ENCODE measurements at places on chromosomes 1 and 21.

- no peak for DNase-seq
Measured at GRCh38 chr1:225691377-225691776, 38.5 kb upstream of the ENAH start.

GRCh38 chr1:22791831-22792347 lies 81.2 kb downstream of the EPHB2 start:
- DNase-seq: no peak

- DNase-seq: no peak
Measured at GRCh38 chr21:35035116-35035515, 14.0 kb downstream of the RUNX1 start.

DNA sequence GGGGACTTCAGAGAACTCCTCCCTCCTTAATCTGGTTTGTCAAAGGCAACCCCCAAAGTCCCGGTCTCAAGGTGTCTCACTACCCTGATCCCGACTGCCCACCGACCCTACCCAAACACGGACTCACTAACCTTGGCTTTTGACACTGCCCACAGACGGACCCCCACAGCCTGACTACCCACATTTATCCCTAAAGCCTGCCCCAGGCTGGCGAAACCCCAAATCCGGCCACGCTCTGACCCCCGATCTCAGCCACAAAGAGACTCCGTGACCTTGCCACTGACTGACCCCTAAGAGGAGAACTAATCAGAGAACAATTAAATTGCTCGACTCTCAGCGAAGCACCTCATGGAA lies 5.2 kb downstream of the ID3 start:
- DNase-seq: no peak

DNA sequence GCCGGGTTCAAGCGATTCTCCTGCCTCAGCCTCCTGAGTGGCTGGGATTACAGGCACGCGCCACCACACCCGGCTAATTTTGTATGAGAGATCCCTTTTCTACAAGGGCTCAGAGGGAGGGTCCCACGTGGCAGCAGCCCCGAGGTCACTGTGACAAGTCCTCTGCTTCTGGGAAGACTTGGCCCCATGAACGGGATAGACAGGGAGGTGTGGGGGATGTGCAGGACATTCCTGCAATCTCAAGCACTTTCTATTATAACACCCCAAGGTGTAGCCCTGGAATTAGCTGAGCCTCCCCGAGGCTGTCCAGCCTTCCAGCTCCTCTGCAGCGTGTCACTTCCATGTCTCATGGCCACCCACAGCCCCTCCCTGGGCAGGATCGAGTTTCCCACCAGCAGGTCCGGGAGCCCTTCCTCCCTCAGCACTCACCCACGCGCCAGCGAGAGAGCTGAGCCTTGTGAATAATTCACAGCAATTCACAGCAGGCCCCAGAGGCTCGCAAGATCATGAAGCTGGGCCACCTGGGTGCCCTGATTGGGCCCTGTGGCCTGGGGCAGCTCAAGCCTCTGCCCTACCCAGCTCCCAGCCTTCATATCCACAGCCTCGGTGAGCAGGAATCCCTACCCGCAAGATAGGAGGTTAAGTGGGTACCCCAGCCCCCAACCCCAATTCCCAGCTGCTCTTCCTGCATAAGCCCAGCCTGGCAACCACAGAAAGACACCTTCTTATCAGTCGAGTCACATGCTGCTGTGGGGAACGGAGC lies 22.8 kb upstream of the RNU1-4 start:
- no peak for DNase-seq

DNA sequence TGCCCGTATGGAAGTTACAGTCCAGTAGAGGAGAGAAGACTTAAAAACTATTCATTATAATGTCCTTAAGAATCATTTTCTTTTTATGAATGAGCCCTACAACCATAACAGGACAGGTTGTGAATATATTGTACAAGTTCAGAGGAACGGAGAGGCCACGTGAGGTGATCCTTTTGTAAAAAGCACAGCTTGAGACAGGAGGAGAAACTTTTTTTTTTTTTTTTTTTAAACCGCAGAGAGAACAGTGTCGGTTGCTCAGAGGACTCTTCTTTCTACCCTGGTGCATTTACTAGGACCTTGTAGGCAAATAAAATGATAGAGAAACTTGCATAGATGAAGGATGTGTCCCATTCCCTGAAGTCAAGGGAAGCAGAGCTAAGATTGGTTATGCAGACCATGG lies 32.1 kb downstream of the DYRK1A start:
- no peak for DNase-seq

DNA sequence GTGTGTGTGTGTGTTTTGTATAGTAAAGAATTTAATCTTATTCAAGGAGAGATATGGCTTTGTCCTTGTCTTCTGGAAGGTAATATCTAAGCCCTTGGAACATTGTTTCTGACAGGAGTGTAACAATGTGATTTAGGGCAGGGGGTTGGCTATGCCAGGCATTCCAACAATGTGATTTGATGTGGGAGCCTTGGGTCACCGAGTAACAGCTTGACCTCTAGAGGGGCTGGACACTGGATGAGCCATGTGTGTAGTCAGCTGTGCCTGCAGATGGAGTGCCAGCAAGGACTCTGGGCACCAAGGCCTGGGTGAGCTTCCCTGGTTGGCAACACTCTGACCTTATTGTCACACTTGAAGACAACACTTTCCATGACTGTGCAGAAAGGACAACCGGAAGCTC lies 336.1 kb upstream of the ZP4 start:
- no peak for DNase-seq

GRCh38 chr1:171769754-171770153 lies 11.7 kb upstream of the METTL13 start:
- no peak for DNase-seq

DNA sequence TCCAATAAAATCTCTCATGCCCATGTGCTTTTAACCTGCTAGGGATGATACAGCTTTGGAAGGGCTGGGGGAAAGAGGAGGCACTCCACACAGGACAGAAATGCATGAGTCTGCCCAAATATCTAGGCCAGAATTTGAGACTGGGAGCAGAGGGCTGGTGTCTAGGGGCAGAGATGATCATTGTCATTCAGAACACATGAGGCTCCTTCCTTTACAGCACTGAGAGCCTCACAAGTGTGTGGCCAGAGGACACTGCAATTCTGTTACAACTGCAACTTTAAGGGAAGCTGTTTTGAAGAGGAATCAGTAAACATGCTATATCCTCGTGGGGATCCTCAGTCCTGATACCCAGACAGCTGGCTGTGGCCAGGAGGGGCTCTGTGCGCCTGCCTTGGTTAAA lies 541.3 kb downstream of the OMA1 start:
- no peak for DNase-seq

GRCh38 chr1:201275253-201275666 lies 8.0 kb upstream of the PKP1 start:
- no peak for DNase-seq

GRCh38 chr1:192958350-192958749 lies 100.8 kb downstream of the UCHL5 start:
- no peak for DNase-seq

GRCh38 chr1:205991237-205991636 lies 12.0 kb downstream of the RAB7B start:
- DNase-seq: no peak

DNA sequence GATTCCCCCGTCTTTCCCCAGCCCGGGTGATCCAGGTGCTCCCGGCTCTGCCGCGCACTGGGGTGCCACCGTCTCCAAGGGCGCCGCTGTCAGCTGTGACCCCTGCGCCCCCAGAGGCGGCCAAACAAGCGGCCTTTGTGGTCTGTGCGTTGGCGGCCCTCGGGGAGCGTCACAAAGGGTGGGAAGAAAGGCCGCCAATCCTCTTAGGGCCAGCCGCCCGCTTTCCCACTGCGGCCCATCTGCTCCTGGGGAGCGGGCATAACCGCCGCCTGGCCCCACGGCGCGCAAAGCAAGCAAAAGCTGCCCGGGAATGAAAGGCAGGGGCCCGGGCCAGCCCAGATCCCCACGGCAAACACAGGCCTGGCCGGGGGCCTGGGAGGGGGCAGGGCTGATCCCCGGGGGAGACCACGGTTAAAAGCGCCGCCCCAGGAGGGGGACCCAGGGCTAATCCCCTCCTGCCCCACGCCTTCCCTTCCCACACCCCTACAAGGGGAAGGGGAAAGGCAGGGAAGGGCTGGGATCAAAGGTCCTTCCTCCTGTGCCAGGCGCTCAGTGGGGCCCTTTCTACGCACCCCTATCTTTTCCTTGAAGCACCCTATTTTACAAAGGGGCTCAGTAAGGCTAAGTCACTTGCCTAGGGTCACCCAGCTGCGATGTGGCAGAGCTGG lies 24.0 kb downstream of the C1QB start:
- DNase-seq: no peak

DNA sequence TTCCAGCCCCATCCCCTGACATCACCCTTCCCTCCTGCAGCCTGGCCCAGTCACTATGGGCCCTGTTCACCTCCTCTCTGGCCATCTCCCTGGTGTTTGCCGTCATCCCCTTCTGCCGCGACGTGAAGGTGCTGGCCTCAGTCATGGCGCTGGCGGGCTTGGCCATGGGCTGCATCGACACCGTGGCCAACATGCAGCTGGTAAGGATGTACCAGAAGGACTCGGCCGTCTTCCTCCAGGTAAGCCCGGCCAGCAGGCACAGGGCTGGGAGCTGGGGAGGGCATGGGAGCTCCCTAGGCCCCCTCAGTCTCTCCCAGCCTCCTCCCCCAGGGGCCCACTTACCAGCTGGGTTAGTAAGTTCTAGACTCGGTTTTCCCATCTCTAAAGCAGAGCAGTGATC lies 52.1 kb downstream of the ELK4 start:
- no peak for DNase-seq

DNA sequence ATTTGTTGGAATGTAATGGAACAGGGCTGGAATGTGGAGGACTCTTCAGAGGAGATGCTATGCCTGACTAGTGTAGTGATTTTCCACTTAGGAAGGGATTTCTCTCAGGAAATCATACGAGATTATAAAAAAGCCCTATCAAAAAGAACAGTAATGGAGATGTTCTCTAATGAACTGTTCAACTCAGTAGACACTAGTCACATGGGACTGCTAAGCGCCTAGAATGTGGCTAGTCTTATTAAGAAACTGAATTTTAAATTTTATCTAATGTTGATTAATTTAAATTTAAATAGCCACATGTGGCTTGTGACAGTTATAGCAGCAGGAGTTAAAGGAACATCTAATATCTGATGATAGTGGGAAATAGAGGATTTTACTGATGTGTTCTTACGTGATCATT lies 94.0 kb downstream of the SLC35F3 start:
- DNase-seq: no peak

- no peak for DNase-seq
Measured at GRCh38 chr1:50774759-50775351, 185.2 kb downstream of the FAF1 start.

DNA sequence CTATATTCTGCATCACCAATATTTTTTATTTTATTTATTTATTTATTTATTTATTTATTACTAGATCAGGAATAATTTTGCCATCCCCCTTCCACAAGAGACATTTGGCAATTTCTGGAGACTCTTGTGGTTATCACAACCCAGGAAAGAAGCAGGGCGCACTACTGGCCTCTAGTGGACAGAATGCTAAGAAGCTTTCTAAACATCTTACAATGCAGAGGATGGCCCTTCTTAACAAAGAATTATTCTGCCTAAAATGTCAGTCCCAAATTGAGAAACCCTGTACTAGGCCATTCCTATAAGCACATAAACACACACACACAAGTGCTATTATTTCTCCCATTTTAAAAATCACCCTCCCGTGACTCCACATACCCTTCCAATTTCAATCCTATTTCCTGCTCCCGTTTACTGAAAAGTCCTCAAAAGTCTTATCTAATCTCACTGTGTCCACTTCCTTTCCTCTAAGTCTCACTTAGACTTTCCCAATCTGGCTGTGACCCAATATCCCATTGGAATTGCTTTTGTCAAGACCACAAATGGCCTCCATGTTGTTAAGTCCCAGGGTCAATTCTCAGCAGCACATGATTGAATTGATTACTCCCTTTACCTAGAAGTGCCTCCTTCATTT lies 43.7 kb upstream of the RNF11 start:
- peak; percentile 8 for DNase-seq

DNA sequence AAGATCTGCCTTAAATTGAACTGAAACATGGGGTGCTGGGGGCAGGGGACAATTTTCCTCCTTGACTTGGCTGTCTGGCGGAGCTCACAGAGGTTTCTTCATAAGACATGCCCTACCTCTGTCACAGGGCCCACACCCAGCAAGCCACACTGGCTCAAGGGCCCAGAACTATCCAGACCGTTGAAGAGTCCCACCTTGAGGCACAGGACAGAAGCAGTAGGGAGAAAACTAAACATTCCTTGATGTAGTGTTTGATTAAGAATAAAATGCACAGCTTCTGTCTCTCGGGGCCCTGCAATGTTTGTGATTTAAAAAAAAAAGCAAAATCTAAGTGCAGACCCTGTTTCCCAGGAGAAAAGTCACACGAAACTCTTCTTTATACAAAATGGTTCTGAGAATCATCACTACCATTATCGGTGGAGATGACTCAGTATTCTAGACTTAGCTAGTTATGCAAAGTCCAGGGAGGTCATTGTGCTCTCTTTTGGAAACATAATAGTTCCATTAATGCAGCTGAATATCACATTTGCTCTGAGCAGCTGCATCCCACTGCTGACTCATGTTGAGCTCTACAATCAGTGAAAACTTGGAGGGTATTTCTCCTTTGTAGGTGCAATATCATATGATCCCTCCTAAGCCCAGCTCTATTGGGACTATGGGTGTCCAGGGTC lies 53.6 kb upstream of the DIRAS3 start:
- no peak for DNase-seq

- DNase-seq: no peak
Measured at GRCh38 chr21:42218836-42219605, at the start of gene ABCG1. Gene ABCG1 (plus strand): TSS chr21:42219140. CDS start chr21:42219263, 123 bp downstream.

DNA sequence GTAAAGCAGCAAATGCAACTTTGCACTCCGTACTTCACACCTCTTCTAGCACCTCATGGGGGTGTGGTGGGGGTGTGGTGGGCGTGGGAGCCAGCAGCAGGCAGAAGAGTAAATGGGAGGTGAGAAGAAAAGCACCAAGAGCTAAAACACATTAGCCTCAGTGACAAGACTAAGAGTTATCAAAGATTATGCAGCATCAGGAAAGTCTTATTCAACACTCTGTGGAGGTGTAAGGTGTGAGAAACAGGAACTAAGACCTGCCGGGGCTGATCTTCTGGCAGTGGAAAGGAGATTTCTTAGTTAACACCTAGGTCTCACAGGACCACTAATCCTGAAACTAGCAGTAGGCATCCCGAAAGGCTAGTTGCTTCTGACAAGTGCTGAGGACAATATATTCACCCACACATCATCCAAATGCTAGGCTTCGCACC lies 9.9 kb downstream of the TGFBR3 start:
- DNase-seq: peak; percentile 42

GRCh38 chr1:20555758-20556120 lies 3.4 kb downstream of the FAM43B start:
- DNase-seq: no peak

- DNase-seq: no peak
Measured at GRCh38 chr1:198662821-198663220, 24.0 kb downstream of the PTPRC start.

- DNase-seq: no peak
Measured at GRCh38 chr1:157723157-157723556, 22.6 kb upstream of the FCRL3 start.

DNA sequence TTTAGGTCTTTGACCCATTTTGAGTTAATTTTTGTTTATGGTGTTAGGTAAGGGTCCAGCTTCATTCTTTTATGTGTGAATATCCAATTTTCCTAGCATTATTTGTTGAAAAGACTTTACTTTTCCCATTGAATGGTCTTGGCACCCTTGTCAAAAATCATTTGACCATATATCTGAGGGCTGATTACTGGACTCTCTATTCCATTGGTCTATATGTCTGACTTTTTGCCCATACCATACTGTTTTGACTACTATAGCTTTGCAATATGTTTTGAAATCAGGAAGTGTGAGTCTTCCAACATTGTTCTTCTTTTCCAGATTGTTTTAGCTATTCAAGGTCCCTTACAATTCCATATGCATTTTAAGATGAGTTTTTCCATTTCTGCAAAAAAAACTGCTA lies 11.4 kb upstream of the CCSAP start:
- DNase-seq: no peak

All from activated T-helper 9 cell treated with anti-CD3 and anti-CD28 coated beads, Interleukin-2, amount 50 U/mL, for 16 hours (primary cell).